NCI-H774 (cell line): ENCODE measurements at places on chromosomes 1 and 21.

- DNase-seq, result no peak
These were observed 1.8 kb upstream of the SERBP1 start for GRCh38 chr1:67431869-67432578.

- no peak for DNase-seq
These were observed 27.9 kb upstream of the TRABD2B start for GRCh38 chr1:48025076-48025475.

DNA sequence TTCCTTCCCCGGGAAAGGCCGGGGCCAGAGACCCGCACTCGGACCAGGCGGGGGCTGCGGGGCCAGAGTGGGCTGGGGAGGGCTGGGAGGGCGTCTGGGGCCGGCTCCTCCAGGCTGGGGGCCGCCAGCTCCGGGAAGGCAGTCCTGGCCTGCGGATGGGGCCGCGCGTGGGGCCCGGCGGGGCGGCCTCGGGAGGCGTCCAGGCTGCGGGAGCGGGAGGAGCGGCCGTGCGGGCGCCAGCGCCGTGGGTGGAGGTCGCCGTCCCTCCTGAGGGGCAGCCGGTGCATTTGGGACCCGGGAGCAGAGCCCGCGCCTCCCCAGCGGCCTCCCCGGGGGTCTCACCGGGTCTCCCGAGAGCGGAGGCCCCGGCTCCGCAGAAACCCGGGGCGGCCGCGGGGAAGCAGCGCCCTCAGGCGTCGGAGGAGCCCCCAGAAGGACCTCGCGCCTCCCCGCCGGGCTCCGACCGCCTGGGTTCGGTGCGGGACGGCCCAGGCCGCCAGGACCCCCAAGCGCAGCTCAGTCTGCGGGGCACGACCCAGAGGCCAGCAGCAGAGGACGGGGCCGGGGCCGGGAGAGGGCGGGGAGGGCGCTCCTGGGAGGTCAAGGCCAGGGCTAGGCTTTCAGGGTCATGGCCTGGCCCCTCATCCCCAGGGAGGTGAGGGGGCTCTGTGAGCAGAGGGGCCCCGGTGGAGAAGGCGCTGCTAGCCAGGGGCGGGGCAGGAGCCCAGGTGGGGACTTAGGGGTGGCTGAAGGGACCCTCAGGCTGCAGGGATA is 7.2 kb upstream of the SLX9 start:
- no peak for DNase-seq

DNA sequence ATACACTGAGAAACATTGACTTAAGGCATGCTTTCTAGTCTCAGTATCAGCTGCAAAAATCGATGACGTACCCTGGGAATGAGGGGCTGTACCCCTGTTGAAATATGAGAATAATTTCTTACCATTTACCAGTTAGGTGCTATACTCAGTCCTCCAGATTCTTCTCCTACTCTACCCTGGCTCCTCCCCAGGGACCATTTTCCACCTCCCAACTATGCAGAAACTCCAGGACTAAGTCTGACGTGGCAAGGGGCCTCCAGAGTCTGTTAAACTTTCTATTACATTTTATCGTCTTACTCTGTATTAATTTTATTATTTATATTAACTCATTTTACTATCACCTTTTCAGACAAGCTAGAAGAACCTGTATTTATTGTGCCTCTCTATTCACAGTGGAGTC is 124.3 kb downstream of the CYYR1 start:
- DNase-seq, result no peak

GRCh38 chr1:21574466-21575151 is 65.4 kb downstream of the ALPL start:
- DNase-seq, result no peak

DNA sequence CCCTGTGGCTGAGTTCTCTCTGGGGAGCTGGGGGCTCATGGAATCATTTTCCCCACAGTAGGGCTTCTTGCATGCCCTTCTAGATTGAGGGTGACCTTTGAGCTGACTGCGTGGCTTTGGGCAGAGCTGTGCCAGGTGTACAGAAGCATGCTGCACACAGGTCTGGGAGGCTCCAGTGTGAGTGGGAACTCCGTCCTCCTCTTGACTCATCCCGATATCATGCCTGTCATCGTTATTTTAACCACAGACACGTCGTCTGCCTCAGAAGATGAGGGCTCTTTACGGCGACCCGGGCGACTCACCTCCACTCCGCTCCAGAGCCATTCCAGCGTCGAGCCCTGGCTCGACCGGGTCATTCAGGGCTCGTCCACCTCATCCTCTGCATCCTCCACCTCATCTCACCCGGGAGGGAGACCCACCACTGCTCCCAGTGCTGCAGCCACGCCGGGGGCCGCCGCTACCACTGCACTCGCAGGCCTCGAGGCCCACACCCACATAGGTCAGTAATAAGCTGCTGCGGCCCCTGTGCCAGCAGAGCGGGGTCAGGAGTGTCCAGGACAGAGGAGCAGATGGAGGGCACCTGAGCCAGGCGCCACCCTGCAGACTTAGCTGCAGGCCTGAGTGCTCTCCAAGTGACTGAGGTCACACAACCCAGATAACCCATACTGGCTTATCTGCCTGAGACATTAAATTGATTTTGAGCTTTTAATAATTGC is 39.8 kb downstream of the DIP2A start:
- DNase-seq, result no peak

DNA sequence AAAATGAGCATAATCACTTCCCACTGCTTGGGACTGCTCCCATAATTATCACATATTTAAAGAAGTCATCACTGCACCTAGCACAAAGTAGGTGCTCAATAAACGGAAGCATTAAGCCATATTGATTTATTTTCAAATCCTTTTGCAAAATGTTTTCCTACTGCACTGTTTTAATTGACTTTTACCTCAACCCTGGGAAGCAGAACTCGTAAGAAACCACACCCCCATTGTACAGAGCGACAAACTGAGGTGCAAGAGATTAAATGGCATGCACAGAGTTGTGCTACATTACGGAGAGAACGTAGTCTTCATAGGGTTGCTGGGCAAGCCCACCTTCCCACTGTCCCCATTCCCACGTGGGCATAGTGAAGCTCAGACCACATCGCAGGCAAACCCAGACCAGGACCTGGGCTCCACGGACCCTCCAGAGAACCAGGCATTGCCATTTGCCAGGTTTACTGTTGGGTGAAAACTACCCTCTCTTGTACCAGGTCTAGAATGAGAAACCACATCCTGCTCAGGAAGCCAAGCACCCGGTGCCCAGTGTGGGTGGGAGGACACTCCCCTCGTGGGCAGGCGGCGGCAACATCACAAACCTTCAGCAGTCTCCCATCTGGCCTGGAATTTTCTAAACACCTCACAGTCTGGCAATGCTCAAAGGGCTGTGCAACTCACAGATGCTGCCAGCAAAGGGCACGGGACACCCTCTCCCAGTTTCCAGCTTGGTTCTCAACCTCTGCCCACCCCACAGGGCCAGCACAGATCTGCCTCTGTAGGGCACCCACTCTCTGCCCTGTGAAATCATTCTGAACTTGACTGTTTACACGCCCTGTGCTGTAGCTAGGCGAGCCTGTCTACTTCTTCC is 8.2 kb downstream of the IFFO2 start:
- DNase-seq, result no peak
